Right renal cortex interstitium (tissue), 3 donors: ENCODE measurements at places on chromosomes 16 and 17.

DNA sequence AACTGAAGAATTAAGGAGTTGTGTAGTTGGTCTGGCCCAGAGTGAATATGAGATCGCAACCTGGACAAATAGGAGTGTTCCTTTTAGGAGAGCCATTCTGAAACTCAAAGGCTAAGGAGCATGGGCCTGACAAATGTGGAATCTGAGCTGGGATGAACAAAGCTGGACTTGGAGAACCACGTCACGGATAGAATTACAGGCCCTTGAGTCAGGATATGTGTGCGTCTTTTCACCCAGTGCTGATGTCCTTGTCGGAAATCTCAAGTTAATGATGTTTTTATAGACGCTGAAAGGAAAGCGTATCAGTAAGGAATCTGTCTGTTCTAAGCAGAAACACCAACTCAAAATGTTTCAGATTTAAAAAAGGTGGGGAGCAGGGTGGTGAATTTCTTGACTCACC is 173.8 kb upstream of the ZKSCAN2 start:
- DNase-seq, result no peak

- DNase-seq, result no peak
Measured at GRCh38 chr16:81174644-81175324, 63.7 kb upstream of the BCO1 start.

DNA sequence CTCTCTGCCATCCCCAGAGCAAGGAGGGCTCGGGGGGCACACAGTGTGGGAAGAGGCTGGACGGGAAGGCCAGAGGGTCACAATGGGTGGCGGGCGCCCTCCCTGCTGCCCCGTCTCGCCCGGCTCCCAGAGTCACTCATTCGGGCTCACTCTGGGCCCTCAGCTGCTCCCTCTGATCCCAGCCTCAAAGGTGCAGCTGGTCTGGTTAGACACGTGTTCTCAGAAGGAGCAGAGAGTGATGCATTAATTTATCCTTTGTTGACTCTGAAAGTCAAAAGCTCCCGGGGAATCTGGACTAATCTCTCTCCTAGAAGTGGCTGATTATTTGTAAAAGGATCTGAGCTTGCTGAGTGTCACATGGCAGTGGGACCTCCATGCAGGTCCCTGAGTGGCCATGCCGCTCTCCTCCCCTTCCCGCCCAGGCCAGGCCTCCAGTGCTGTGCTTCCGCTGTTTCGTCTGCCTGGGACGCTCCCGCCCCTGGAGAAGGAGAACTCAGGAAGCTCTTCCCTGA is 87.5 kb downstream of the SEC14L1 start:
- no peak for DNase-seq

GRCh38 chr17:74863420-74864296 is 4.0 kb upstream of the GRIN2C start:
- no peak for DNase-seq

GRCh38 chr17:32628271-32629044 is 141.7 kb downstream of the CDK5R1 start:
- no peak for DNase-seq

DNA sequence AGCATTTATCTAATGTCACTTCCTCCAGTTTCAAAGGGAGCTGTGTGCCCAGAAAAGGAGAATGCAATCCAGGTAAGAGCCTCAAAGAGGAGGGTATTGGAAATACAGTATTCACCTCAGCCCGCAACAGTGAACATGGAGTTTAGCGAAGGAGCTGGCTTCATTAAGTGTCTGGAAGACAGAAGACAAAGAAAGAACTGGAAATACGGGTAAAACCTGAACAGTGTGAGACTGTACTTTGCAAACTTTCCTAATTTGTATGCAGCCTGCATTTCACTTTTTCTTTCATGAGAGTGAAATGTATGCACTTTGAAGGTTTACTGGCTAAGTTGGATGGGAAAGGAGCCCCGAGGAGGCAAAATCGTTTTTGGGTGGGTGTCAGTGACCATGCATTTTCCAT is 478.4 kb downstream of the HS3ST3B1 start:
- DNase-seq, result no peak

- DNase-seq, result no peak
Measured at GRCh38 chr16:2371421-2371820, 30.9 kb upstream of the ABCA3 start.

DNA sequence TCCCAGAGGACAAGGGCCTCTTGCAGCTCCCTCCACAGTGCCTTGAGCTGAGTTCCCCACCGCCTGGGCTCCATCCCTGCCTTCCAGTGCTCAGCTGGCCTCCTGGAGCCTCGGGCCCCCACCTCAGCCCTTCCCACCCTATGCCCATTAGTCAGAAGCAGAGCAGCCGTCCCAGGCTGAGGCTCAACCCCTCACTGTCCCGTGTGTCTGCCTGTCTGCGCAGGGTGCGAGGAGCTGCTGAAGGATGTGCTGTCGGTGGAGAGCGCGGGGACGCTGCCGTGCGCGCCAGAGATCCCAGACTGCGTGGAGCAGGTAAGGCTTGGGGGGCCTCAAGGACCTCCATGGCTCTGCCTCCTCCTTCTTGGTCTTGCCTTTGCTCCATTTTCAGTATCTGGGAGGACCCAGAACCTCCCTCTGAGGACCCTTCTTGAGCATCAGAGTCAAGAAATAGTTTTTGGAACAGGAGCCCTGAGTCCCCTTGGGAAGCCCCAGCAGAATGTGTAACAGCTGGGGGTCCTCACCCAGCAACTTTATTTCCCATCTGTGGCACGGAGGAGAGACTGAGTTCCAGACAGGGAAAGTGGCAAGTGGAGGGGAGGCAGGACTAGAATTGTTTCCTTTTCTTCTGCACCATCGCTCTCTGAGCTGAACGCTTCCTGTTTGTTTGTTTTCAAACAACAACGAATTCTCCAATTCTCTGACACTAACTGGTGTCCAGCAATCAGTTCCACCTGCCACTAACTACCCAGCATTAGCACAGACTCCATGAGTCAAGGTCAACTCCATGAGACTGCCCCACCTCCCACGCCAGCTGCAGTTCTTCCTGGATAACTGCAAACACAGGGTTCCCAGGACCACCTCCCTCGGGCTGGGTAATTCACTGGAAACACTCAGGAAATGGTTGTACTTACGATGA is 42.6 kb downstream of the RAB11FIP4 start:
- no peak for DNase-seq

DNA sequence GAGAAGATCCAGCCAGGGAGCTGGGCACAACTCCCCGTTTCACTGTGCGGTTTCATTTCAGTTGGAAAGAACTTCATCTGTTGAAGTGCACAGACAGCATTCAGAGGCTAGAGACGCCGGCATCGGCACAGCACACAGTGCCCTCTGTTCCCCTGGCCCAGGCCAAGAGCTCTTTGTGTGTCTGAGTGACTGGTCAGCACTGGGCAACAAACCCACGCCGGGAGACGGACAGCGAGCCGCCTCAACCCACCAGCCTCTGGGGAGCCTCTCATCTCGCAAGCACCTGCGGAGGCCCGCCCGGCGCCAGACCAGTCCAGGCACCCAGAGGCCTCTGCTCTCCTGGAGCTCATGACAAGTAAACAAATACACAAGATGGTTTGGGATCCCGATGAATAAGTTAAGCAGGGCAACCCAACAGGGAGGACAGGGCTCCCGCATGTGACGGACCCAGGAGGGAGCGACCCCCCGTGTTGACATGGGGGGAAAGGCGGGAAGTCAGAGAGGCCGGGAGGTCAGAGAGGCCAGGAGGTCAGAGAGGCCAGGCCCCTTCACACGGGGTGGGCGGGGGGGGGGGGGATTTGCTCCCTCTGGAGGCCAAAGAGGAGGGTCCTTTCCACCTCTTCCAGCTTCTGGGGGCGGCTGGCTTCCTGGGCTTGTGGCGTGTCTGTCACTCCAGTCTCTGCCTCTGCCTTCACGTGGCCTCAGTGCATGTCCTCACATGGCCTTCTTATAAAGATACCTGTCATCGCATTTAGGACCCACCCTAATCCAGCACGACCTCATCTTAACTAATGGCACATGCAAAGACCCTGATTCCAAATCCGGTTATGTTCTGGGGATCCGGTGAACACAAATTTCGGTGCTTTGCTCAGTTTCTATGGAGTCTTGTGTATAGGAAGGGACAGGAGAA is 25.8 kb upstream of the KLHDC4 start:
- DNase-seq, result no peak

DNA sequence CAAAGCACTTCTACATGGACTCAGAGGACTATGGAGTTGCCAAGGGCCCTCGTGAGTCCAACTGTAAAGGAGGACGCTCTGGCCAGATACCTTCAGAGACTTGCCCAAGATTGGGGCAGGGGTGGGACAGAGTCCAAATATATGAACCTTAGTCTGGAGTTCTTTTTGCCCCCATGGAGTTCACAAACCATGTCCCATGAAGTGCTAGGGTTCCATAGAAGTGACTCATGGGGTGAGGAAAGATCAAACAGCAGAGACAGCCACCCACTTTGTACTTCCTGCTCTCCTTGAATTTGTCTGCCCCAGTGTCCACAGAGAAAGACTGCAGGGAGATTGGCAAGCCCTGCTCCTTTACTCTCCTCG is 29.0 kb downstream of the SRL start:
- DNase-seq, result no peak

DNA sequence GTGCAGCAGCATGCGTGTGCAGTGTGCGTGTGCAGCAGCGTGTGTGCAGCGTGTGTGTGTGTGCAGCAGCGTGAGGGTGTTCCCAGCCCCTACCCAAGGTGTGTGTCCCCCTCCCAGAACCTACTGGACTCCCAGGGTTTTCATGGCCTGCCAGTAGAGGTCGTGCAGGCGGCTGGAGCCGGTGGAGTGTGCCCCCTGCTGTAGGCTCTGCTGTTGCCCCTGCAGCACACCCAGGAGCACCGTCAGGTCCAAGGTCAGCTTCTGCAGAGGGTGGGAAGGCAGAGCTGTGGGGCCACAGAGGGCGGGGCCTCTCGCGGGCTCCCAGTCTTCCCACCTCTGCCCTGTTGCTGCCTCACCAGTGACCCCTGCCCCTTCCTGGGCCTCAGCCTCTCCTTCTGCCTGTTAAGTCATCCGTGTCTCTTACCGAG is 14.9 kb downstream of the MYBBP1A start:
- no peak for DNase-seq

DNA sequence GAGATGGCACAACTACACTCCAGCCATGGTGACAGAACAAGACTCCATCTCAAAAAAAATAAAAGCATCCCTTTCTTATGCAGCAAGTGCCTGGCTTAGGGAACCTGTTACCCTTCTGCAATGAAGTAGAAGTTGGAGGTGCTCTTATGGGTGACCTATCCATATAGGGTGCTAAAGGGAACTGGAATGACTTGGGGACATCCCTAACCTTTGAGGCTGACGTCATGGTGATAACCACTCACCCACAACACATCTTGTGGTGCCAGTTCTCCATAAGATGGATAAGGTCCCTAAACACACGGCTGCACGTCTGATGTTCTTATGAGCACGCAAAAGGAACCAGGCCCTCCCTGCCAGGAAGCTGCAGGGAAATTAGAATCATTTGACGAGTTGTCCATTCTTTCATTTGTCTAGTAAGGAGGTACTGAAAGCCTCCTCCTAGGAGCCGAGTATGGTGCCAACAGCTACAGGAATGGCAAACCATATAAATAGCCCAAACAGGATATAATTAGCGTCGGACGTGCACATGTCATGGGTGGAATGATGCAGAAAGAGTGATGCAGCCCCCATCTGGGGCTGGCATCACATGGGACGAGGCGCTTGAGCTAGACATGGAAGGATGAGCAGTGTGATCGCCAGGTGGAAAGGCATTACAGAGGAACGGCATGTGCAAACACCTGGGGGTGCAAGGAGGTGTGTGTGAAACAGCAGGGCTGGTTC is 52.5 kb downstream of the ARHGAP27 start:
- no peak for DNase-seq
